ENCODE measurements at places on chromosomes 7 and 10. TPM values are rescaled to one million over a fixed set of nuclear protein-coding genes. Genes with fewer than 3 reads are reported as not detected.

Gene RBM20
- total RNA-seq: 2.5 TPM

Gene PRKCQ
- not detected for total RNA-seq

Gene NPFFR1
- 5.4 TPM for total RNA-seq

Gene CPA5
- total RNA-seq: not detected

Gene FOXP2
- 11.8 TPM for total RNA-seq

Gene ELFN1
- total RNA-seq: 0.59 TPM

Gene PKD2L1
- not detected for total RNA-seq

Gene ECHS1
- 80.6 TPM for total RNA-seq

Gene CYP3A5
- 3.9 TPM for total RNA-seq

DNA sequence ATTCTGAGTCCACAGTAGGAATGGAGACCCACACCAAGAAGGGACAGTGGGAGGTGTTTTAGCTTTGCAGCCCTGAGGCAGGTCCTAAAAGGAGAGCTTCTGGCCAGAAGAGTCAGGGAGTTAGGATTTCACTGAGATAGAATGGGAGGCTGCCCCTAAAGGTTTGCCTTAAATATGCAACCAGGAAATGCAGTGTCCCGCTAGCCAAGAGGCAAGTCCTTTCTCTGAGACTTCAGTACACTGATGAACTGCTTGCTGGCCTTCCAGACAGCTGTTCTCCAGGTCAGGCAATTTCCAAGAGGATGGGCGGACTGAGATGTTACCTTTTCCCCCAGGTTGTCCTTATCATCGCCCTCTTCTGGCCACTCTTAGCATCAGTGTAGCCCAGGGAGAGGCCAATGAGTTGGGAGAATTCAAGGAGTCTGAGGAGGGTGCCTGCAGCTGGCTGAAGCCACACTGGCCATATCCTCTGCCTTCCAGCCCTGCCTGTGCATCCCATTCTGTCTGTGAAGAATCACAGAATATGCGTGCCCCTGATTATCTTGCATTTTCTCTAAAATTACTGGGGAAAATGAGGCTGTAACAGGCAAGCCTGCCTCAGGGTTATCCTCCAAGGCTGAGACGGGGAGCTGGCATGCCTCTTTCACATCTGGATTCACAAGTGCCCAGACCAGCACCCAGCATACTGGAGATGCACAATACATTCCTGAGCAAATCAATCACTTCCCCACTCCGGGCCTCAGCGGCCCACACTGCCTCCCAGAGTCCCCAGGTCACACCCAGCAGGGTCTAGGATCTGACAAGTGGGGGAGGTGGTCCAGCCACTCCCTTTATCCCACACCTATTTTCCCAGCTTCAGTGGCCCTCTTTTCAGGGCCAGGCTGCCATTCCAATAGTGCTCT, 2.4 kb downstream of the TLL2 start:
- peaks cover 17% of the 10 kb centered on the region for H3K4me1 ChIP-seq
- H3K4me3 ChIP-seq: no peak overlapping the region
- H3K27me3 ChIP-seq: no peaks in the 10 kb centered on the region
- H3K36me3 ChIP-seq: no peaks in the 10 kb centered on the region
- DNase-seq: peak; percentile 28

GRCh38 chr10:66353422-66353821, 572.4 kb upstream of the LRRTM3 start:
- H3K36me3 ChIP-seq: no peaks in the 10 kb centered on the region
- no peaks in the 10 kb centered on the region for H3K4me1 ChIP-seq
- no peaks in the 10 kb centered on the region for H3K27me3 ChIP-seq
- DNase-seq: no peak

GRCh38 chr7:15680446-15680845, 6.0 kb downstream of the MEOX2 start:
- no peaks in the 10 kb centered on the region for H3K27me3 ChIP-seq
- no peak overlapping the region for H3K4me3 ChIP-seq
- peak overlapping the region; percentile 90 for H3K27ac ChIP-seq
- DNase-seq: no peak
- no peaks in the 10 kb centered on the region for H3K36me3 ChIP-seq
- no peaks in the 10 kb centered on the region for H3K4me1 ChIP-seq

GRCh38 chr10:86057708-86058107, 308.9 kb downstream of the GRID1 start:
- H3K27me3 ChIP-seq: no peaks in the 10 kb centered on the region
- no peak for DNase-seq
- H3K4me3 ChIP-seq: no peak overlapping the region
- H3K27ac ChIP-seq: no peak overlapping the region

GRCh38 chr7:158186864-158187693, 400.5 kb downstream of the PTPRN2 start:
- H3K4me3 ChIP-seq: no peak overlapping the region
- H3K36me3 ChIP-seq: no peaks in the 10 kb centered on the region
- H3K4me1 ChIP-seq: no peaks in the 10 kb centered on the region
- no peak overlapping the region for H3K27ac ChIP-seq
